ENCODE measurements at places on chromosomes 11 and 22.

DNA sequence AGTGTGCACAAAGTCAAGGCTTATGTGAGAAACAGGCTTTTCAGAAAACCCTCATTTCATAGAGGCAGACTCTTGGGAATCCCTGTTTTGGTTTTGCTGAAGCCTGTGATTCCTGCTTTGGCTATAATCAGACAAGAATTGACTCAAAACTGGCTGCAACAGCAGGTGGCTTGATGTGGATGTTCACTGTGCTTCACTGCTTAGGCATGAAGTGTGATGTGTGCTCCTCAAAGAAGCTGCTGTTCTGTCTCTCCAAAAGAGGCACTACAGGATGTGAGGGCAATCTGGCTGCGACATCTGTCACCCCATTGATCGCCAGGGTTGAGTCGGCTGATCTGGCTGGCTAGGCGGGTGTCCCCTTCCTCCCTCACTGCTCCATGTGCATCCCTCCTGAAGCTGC is 103.5 kb downstream of the C11orf58 start:
- DNase-seq: no peak

DNA sequence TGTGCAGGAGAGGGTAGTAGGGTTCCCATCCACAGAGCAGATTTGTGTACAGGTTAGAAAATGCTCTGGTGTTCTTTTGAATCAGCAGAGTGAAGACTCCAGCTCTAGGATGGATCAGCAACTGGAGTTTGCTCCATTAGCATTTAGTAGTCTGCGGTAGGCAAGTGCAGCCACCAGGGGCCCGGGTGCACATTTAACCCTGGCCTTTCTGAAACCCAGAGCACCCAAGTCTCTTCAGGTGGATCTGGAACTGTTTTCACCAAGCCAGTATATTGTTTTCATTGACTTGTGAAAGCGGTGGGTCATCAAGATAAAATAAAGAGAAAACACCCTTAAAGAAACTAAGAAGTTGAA is 100.8 kb upstream of the CLPB start:
- no peak for DNase-seq

DNA sequence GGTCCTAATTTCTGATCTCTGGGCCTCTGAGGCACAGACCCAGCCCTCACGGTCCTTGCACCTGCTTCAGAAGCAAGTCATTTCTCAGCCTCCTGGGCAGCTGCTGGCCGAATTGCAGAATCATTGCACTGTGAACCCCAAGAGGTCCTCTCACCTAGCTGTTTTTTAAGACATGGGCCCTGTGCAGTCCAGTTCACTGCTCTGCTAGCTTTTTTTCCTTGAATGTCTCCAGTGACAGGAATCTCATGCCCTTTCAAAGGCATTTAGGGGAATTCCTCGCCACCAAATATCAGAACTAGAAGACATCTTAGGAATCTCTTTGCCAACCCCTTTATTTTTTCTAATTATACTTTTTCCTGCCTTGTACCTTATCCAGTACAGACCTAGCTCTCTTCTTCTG is 35.6 kb upstream of the TP53I11 start:
- no peak for DNase-seq

GRCh38 chr22:46907241-46908215 is 145.1 kb downstream of the TBC1D22A start:
- no peak for DNase-seq

DNA sequence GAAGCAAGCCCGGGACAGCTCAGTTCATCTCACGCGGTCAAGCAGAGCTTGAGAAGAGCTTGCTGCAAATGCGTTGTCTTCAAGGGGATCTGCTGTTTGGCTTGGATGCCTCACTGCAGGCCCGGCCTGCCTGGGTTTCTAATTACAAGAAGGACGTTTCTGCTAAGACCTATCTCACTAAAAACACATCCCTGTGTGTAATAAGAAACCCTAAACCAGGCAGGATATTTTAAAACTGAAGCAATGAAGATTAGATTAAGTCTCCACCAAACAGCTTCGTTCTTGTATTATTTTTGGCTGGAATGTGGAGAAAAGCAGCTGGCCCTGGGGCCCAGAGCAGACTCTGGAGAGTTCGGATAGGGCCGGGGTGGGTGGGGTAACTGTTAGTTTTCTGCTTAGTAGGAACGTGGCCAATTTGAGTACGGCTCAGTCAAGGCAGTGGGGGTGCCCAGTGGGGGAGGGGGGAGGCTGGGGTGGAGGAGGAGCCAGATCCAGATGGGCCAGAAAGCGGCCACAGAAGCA is 6.0 kb downstream of the PKNOX2 start:
- DNase-seq: no peak

DNA sequence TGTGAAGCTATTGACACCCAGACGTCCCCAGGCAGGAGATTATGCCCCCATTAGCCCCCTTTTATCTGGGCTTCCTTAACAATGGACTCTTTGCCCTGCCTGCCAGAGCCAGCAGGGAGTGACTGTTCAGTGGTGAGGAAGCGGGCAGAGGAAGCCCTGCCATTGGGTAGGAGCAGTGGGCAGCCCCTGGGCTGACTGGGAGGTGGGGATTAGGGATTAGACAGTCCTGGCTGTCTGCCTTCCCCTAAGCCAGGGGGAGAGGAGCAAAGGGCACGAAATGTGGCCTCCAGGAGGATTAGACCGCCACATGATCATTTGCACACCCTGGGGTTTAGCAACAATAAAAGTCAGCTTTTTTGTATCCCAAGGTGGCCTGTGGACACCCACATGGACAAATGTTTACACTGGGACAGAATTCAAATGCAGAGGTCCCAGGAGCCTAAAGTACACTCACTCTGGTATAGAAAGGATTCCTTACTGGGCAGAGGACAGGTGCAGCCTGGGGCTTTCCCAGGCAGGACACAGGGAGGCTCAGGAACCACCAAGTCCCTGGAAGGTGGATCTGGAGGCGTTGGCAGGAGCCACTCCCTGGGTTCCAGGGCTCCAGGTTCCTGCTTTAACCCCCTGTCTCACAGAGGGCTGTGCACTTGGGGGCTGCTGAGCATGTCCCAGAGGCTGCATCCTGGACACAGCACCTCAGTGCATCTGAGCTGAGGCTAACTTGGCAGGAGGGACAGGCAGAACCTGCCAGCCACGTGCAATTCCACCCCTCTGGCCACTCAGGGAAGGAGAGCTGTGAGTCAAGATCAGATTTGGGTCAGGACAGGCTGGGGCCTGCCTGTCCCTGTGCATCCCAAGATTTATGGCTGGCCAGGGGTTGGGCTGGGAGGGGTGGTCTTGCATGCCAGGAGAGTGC is 2.1 kb downstream of the PNPLA3 start:
- DNase-seq: no peak

DNA sequence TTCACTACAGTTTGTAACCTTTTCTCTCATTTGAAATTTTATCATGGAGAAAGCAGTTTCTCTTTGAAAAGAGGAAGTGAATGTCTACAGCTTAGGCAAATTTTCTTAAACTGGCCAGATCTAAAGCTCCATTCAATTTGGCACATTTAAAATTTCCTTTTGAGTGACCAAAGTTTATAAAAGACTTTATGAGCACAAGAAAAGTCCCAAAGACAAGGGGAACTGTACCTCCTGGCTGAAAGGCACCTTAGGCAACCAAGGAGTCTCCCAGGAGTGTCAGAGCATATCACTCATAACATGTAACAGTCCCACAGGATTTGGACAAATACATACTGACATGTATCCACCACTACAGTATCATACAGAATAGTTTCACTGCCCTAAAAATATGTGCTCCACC is 41.3 kb downstream of the NARS2 start:
- DNase-seq: no peak

DNA sequence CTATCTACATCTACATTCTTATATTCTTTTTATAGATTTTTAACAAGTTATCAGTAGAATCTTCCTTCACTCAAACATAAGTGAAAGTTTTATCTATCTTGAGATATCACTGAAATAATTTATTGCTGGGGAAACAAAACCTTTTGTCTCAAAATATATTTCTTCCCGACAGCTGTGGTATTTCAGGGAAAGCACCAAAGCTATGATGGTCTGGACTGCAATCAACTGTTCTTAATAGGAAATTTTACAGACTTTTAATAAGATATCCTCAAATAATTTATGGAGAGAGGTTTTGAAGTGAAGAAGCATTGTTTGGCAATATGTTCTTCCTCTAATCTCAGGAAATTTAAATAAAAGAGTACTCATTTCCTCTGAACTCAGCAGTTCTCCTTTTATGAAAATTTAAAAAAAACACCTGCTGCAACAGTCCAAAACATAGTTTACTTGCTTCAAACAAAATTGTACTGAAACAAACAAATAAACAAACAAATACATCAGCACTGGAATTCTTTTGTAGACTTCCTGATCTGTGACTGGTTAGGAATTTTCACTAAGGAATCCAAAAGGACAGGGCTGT is 33.9 kb upstream of the EIF3M start:
- no peak for DNase-seq

GRCh38 chr11:8766043-8766987 is 83.7 kb downstream of the RPL27A start:
- no peak for DNase-seq

DNA sequence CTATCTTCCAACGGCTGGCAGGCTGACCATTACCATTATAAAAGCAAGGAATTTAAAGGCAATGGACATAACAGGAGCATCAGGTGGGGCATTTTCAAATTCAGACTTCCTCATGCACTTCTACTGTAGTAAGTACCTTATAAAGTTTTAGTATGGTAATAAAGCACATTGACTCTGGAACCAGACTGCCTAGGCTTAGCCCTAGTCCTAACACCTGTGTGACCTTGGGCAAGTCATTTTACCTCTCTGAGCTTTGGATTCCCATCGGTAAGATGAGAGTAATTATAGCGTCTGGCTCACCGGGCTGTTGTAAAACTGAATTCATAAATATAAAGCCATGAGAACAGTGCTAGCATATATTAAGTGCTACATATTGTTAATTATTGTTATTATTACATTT is 69.2 kb upstream of the OLFML1 start:
- no peak for DNase-seq

- DNase-seq: no peak
These were observed 266.4 kb downstream of the BUD13 start for GRCh38 chr11:116506263-116506825.

- DNase-seq: no peak
These were observed 169.7 kb downstream of the NXPE2 start for GRCh38 chr11:114848027-114848426.

DNA sequence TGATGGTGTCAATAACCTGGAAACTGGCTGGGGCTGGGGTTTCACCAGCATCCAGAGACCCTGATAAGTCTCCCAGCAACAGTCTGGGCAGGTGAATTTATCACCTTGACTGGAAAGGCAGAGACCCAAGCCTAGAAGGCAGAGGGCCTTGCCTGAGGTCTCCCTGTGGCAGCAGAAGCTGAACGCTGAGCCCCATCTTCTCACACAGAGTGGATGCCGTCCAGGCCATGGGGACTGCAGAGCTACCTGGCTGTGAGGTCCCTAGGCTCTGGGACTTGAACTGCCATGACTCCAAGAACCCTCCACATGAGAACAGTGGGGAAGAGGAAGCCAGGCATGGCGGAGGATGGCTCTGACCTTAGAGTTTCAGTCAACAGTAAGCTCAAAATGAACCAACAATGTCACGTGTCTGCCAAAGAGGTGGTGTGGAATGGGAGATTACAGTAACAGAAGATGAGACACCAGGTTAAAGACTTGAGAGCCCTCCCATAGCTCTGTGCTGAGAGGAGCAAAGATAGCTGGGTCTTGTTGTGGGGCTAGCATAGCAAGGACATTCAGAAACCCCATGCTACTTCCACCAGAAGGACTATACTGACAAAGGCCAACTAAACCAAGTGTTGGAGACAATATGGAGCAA is 79.1 kb upstream of the LINC01488 start:
- DNase-seq: no peak

GRCh38 chr11:115501893-115502589 is 2.2 kb downstream of the CADM1 start:
- no peak for DNase-seq

- no peak for DNase-seq
These were observed 14.5 kb downstream of the MAP6 start for GRCh38 chr11:75654314-75654713.

DNA sequence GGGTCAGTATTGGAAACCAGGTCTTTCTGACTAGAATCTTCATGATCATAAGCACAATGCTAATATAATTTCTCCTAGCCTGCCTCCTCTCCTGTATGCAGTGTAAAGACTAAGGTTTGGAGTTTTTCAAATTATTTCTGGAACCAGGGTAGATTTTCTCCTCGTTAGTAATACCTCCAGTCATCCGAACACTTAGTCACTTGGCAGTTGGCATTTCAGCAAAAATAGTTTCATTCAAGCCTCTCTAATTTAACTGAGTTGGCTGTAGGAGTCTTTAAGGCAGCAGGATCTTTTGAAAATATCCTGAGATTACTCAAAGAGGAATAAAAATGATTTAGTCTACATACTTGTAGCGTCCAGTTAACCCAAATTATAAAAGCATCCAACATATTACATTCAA is 6.3 kb downstream of the TYR start:
- no peak for DNase-seq

- no peak for DNase-seq
These were observed 502.4 kb downstream of the MIAT start for GRCh38 chr22:27159716-27160295.

DNA sequence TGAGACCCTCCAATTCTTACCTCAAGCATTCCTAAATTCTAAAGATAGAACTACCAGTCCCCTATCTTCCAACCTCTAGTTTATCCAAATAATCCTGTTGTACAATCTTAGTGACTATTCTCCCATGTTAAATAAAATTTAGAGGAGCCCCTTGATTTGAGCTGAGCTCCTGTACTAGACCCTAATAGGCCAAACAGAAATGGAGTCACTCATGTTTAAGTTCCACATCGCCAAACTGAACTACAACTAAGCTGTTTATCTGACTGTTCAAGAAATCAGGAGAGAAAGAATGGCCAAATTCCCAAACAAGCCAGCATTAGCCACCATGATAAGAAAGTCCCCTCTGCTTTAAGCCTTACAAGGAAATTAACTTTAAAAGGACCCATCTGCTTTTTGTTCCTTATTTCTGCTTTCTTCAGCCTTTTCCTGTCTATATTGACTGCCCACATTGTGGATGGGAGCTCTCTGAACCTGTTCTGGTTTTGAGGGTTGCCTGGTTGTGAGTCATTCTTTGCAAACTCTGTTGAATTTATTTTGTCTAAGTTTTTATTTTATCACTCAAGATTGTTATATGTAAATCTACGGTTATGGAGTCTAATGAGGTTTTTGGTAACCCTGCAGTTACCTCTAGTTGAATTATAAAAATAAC is 90.4 kb downstream of the TTC28 start:
- DNase-seq: no peak

- no peak for DNase-seq
These were observed 10.2 kb downstream of the SIRT3 start for GRCh38 chr11:225734-226453.

DNA sequence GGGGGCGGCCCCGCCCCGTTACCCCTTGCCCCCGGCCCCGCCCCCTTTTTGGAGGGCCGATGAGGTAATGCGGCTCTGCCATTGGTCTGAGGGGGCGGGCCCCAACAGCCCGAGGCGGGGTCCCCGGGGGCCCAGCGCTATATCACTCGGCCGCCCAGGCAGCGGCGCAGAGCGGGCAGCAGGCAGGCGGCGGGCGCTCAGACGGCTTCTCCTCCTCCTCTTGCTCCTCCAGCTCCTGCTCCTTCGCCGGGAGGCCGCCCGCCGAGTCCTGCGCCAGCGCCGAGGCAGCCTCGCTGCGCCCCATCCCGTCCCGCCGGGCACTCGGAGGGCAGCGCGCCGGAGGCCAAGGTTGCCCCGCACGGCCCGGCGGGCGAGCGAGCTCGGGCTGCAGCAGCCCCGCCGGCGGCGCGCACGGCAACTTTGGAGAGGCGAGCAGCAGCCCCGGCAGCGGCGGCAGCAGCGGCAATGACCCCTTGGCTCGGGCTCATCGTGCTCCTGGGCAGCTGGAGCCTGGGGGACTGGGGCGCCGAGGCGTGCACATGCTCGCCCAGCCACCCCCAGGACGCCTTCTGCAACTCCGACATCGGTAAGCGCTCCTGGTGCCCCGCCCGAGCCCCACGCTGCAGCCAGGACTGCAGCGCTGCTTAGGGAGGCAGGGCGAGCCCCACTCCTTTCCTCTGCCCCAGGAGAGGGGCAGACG is at the start of gene TIMP3:
Gene TIMP3 (plus strand): TSS at position 169 of the 700 bp plus-strand sequence. CDS start 297 bp downstream, at position 466.
- no peak for DNase-seq
